ENCODE measurements at places on chromosomes 2 and 18.

DNA sequence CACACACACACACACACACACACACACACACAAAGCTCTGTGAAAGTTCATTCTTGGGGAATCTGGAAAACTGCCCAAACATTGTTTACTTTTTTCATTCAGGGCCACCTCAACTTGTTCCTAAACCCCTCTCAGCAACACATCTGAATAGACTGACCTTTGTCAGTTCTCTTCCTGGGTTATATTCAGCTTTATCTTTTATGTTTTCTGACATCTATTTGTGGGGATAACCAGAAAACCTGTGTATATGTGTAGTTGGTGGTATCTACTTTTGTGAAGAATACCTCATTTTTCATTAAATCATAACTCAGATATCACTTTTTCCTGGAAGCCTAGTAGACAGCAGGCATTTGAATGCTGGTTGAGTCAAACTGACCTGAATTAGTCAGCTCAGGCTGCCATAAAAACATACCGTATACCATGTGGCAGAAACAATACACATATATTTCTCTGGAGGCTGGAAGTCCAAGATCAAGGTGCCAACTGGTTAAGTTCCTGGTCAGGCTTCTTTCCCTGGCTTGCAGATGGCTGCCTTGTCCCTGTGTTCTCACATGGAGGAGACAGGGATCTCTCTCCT lies 11.0 kb upstream of the RNF144A start:
- no peak for DNase-seq

DNA sequence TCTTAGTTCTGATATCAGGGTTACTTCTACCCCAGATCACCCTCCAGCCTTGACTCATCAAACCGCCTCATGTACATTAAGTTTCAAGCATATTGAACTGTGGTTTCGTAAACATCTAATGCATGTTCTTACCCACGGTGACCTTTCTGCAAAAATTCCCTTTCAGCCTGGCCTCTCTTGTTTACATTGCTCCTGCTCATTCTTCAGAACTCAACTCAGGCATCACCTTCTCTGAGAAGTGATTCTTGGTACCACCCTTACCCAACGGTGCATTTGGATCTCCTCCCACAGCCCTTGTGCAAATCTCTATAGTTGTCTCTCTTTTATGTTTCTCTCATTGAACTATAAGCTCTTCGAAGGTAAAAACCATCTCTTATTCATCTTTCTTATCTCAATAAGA lies 503.1 kb upstream of the PKDCC start:
- DNase-seq, result no peak

DNA sequence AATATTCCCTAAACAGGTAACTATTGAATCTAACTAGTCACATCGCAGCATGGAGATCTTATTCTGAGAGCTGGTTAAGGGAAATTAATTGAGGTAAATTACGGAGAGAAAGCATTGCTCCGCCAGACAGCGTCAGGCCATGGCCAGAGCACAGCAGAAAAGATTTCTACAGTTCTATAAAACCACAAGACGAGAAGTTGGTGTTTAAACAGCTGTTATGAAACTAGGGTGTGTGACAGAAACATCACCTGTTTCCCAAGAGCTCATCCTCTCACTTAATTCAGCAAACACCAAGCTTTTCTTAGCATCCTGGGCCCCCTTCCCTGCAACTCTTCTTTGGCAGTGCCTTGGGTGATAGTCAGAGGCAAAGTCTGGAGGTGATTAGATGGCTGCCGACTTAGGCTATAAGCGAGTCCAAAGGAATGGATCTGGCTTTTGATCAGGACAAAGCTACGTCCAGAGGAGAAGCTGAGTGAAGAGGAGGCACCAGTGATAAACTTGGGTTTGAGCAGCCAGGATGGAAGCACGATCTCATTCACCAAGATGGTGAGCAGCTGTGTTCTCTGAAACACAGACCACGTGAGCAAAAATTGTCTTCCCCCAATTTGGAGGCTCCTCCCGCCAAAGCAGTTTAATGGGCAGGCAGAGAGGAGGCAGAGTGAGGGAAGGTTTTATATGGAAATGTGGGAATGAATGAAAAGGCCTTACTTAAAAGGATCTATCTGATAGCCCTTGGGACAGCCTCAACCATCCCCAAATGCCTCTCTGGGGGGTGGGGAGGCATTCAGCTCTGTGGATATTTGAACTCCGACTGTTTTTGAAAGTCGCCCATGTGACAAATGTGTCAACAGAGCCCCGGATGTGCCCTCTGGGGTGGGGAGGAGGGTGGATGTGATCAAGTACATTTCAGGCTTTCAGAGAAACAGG lies 57.8 kb downstream of the PKDCC start:
- DNase-seq, result peak; percentile 64

DNA sequence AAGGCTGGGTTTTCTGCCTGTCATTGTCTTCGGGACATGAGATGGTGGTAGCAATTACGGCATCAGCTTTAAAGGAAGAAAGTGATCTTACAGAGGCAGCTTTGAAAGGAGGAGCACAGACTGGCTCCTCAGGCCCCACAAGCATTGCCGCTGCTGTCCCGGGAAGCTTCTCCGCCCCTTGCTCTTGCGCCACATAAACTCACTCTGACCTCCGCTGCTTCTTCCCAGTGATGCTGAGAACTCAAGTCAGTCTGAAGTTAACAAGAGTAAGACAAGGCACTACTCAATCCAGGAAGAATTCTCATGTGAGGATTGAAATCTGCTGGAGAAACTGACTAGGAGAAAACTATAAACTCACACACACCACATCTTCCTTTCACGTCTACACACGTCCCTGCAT lies 112.4 kb upstream of the RIOK3 start:
- no peak for DNase-seq

DNA sequence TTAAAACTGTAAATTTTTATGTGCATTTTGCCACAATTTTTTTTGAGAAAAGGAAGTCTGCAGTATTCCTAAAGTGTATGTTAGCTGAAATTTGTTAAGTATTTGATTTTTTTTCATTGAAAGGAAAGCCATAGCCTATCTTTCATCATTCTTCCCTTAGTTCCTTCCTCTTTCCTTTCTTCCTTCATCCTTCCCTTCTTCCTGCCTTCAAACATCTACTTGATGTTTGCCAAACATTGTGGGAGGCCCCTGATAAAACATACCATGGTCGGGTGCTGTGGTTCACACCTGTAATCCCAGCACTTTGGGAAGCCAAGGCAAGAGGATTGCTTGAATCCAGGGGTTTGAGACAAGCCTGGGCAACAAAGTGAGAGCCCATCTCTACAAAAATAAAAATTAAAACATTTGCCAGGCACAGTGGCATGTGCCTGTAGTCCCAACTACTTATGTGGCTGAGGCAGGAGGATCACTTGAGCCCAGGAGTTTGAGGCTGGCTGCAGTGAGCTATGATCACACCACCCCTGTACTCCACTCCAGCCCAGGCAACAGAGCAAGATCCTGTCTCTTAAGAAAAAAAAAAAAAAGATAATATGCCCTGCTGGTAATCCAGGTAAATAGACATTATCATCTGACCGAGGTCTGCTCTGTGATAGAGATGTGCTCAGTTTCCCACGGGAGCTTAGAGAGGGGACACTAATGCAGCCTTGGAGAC lies 278.4 kb upstream of the STON1 start:
- no peak for DNase-seq

DNA sequence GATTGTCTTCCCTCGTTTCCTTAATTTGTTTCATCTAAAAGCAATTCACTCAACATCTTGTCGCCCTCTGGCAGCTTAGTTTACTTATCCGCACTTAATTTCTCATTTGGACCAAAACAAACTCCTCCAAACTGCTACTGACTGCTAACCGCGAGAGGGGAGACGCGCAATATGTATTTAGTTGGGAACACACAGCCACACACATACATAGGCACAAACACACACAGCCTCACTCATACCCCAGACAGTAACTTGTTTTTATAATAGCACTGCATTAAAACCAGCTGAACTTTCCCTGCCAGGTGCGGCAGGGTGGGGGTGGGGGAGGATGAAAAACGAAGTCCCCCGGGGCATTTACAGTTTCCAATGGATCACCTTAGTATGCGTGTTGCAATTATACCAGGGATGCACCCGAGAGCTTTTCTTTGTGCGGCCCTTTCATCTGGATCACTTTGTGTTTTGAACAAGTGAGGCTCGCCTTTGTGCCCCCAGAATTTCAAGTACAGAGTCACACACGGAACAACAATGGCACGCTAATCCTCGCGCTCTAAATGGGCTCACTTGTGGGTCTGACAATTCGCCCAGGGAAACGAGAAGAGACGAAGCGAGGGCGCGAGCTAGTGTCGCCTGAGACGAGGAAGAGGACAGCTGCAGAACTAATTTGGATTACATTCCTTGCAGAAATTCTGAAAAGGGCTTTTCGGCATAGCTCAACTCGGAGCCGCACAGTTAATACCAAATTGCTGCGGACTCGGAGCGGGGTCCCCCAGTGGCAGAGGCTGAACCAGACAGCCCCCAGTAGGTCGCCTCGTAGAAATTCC lies 2.4 kb downstream of the ERBB4 start:
- no peak for DNase-seq

DNA sequence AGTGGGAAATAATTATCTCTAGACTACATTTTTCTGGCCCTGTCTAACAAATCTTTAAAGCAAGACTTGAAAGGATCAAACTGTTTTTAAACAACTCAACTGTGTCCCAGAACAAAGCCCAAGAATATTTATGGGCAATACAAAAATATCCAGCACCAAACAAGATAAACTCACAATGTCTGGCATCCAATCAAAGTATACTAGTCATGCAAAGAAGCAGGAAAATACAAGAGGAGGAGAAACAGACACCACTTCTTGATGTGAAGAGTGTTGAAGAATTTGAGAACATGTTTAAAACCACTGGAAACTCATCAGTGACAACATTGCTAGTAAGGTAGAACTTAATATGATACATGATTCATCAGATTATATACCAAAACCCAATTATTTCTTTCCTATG lies 66.1 kb upstream of the CDC42EP3 start:
- DNase-seq, result no peak

- no peak for DNase-seq
These were observed 141.0 kb downstream of the TMEM17 start for GRCh38 chr2:62364791-62365528.

DNA sequence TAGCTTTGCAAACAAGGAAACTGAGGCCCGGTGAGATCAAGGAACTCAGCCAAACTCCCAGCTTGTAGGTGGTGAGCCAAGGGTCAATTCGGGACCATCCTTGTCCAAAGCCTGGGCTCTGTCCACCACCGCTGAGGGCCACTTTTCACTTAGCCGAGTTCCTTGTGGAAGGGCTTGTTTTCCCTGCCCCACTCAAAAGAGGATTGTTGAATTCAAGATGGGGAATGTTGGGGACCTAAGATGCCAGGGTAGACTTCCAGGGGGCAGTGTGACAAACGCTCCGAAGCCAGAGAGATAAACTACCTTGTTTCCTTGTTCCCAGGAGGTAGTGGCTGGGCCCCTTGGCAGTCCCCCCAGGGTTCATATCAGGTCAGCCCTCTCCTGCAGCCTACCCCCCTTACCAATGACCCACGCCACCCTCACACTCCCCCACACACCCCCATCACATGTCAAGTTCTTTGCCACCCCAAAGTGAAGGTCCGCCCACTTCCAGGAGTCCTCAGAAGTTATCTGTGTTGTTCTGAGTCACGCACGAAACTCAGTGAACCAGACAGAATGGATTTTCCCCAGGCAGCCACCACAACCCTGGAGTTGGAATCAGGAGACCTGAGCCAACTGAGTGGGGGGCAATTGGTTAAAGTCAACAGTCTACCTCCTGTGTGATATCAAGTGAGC lies 10.3 kb upstream of the ATOH8 start:
- no peak for DNase-seq

GRCh38 chr2:49404108-49404507 lies 249.8 kb upstream of the FSHR start:
- no peak for DNase-seq

- peak; percentile 5 for DNase-seq
These were observed 61.2 kb upstream of the CUL3 start for GRCh38 chr2:224646242-224646846.

DNA sequence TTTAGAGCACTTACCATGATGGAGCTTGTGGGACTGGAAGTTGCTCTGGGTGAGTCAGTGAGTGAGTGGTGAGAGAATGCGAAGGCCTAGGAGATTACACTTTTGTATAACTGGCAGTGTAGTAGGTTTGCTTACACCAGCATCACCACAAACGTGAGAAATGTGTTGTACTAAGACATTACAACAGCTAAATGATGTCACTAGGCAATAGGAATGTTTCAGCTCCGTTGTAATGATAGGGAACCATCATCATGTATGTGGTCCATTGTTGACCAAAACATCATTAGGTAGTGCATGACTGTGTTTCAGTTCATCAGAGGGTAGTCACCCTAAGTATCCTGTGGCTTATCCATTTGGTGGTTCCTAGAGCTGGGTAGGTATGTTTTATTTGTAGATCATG lies 11.9 kb downstream of the ZNF407 start:
- no peak for DNase-seq

GRCh38 chr2:55859875-55860274 lies 63.7 kb downstream of the EFEMP1 start:
- DNase-seq, result no peak

DNA sequence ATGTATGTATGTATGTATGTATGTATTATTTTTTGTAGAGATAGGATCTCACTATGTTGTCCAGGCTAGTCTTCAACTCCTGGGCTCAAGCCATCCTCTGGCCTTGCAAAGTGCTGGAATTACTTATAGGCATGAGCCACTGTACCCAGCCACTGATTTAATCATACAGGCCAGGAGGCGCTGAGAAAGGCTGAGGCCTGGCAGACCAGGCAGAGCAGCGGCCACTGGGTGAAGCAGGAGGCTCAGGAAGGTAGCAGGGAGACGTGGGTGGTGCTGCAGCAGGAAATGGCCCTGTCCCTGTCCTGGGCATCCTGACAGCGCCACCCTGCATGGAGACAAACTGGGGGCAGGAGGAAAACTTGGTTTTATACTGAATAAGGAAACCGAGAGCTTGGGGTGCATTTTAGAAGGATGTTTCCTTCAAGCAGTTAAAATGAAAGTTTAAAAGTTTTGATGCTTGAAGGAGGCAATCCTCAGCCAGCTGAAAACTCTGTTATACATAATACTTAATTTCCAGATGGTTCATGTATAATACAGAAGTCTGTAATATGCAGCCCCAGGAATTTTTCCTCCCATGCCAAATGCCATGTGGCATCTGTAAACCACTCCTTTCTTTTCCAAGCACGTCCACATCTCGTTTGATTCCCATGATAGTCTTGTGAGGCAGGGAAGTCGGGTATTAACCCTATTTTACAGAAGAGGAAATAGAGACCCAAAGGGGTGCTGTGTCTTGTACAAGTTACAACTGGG lies 182.4 kb downstream of the CELF4 start:
- DNase-seq, result no peak

GRCh38 chr2:147806846-147807245 lies 38.0 kb upstream of the ACVR2A start:
- DNase-seq, result no peak

DNA sequence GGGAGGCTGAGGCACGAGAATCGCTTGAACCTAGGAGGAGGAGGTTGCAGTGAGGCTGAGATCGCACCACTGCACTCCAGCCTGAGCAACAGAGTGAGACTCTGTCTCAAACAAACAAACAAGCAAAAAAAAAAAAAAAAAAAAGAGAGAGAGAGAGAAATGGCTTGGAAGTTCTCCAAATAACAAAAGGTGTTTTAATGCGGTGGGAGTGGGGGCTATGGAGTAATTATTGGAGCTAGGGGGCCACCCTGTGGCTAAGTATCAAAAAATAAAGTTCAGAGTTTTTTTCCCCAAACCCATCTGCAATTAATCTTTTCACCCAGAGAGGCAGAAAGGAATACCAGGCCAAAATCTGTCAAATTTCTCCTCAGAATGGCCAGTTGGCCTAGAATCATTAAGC lies 23.0 kb upstream of the CEP68 start:
- no peak for DNase-seq

- DNase-seq, result no peak
These were observed 8.7 kb upstream of the IMPA2 start for GRCh38 chr18:11972371-11973174.

- DNase-seq, result no peak
These were observed 7.9 kb downstream of the IL1RN start for GRCh38 chr2:113135317-113135716.

GRCh38 chr18:13525381-13526029 lies 200.9 kb downstream of the FAM210A start:
- no peak for DNase-seq
